ENCODE measurements at places on chromosomes 6 and 20.

GRCh38 chr20:2109425-2110210 lies 8.0 kb downstream of the STK35 start:
- DNase-seq = no peak

- no peak for DNase-seq
Observed at GRCh38 chr6:141421378-141421777, 711.3 kb upstream of the GJE1 start.

- DNase-seq = no peak
Observed at GRCh38 chr6:123062670-123063069, 66.6 kb downstream of the CLVS2 start.

DNA sequence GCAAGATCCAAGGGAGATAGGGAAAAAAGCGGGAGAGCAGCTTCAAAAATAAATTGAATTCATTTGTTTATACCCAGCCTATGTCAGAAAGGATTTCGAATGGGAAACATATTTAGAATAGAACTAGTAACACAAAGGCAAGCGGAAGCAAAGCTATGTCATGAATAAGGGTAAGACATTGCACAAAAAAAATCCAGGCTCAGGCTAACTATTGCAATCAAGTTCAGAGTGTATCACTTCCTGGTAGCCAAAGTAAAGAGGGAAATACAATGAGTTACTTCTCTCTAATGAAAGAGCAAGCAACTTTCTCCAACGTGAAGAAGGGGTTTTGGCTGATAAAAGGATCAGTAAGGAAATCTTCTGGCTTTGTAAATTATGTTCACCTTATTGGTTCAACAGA lies 212.8 kb downstream of the ZMYND8 start:
- DNase-seq = no peak

GRCh38 chr20:57660181-57660921 lies 40.1 kb upstream of the ZBP1 start:
- DNase-seq = no peak

GRCh38 chr6:128888444-128889175 lies 5.7 kb downstream of the LAMA2 start:
- DNase-seq = no peak

DNA sequence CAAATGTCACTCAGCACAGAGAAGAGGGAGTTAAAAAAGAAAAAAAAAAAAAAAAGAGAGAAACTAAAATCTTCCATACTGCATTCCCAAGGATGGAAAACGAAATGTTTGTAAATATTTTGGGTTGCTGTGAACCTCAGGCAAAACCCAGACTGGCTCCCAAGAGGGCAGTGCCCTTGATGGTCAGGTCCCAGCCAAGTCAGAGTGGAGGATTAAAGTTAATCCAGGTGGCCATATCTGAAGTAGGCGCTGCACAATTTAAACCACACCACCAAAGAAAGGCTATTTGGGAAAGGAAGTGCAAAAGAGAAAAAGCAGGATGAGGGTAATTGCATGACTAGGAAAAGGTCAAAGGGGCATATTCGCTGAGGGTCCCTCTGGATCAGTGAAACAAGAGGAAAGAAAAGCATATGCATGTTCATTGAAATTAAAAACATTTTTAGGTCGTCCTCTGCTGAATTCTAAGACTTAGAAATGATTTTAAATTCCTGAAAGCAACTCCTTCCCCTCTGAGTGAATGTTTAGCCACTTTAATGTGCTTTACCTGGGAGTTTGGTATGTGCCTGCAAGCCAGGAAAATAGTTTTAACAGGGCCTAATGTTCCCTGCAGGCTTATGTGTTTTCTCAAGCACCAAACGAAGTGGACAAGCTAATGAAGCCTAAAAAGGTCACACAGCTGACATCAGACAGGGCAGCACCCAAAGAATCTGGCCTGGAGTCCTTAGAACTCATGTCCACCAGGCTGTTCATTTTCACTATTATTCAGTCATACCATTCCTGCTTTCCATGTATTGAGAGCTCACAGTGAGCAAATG lies 159.1 kb downstream of the HACE1 start:
- DNase-seq = no peak

DNA sequence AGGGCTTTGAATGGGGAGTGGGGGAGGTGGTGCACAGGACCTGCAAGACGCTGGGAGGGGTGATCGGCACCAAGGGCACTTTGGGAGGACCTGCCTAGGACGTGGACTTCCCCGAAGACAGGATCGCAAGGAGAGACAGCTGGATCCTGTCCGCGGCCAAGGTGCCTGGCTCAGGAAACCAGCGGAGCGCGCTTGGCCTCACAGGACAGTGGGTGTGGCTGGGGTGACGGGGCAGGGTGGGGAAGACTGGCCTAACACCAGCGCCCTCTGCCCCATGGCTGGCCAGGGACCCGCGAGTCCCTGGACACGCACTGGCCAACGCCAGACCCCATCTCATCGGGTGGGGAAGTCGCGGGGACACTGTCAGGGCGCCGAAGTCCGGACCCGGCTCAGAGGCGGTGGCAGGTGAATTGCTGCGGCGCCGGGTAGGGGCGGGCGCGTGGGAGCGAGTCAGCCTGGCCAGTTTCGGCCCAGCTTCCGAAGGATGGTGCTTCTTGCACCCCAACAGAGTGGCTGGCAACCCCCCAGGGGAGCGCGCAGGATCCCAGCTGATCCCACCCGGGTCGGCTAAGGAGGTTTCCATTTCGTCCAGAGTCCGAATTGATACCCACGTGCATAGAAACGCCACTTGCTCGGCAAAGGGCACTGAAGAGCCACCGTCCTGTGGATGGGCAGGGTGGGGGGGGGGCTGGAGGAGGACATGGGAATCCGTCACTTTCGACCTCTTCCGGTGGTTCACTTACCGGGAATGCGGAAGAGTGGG lies 785 bp upstream of the THBD start:
- DNase-seq = no peak

DNA sequence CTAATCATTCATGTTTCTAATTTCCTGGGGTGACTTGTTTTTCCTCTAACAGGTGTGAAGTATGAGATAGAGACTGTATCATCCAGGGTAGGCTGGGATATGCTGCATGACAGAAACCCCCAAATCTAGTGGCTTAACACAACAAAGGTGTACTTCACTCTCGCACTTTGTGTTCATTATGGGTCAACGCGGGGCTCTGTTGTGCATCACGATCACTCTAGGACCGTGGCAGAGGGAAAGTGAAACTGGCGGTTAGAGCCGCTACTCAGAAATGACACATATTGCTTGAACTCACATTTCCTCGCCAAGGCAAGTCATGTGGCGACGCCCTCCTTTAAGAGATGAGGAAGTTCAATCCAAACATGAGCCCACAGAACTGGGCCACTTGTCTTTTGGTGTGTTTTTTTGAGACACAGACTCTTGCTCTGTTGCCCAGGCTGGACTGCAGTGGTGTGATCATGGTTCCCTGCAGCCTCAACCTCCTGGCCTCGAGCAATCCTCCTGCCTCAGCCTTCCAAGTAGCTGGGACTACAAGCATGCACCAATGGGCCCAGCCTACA lies 41.3 kb downstream of the PCNA start:
- no peak for DNase-seq

- no peak for DNase-seq
Observed at GRCh38 chr6:125662296-125662695, 87.1 kb upstream of the HEY2 start.

GRCh38 chr20:30286157-30286556 lies 971.3 kb upstream of the DEFB115 start:
- no peak for DNase-seq

- no peak for DNase-seq
Observed at GRCh38 chr6:20365456-20365855, 36.2 kb upstream of the E2F3 start.

DNA sequence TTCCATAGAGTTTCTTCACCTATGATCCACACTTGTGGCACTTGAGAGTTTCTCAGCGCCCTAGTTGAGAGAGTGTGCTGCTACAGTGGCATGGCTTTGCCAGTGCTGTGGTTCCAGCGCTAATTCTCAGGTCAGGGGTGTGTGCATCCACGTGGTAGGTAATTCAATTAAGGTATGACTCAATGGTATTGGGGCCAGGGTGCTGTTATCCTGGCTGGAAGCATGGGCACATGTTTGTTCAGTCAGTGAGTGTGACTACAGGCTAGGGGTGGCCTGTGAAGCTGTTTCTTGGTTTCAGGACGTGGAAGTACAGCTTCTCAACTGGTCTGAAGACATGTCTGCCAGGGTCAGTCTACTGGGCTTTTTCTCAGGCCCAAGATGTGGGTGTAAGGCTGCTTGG lies 3.0 kb upstream of the SEMG2 start:
- no peak for DNase-seq

GRCh38 chr6:52253494-52253893 lies 9.2 kb upstream of the IL17F start:
- no peak for DNase-seq

DNA sequence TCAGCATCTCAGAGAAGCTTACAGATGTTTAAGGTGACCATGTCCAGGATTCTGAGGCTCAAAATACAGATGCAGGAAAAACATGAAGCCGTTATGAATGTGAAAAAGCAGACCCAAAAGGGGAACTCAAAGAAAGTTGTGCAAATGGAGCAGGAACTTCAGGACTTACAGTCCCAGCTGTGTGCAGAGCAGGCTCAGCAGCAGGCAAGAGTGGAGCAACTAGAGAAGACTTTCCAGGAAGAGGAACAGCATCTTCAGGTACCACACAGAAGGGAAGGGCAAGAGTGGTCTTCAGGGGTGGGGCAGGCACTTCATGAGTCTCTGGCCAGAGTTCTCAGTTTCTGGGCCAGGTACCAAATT lies 15.2 kb downstream of the RNF8 start:
- no peak for DNase-seq

DNA sequence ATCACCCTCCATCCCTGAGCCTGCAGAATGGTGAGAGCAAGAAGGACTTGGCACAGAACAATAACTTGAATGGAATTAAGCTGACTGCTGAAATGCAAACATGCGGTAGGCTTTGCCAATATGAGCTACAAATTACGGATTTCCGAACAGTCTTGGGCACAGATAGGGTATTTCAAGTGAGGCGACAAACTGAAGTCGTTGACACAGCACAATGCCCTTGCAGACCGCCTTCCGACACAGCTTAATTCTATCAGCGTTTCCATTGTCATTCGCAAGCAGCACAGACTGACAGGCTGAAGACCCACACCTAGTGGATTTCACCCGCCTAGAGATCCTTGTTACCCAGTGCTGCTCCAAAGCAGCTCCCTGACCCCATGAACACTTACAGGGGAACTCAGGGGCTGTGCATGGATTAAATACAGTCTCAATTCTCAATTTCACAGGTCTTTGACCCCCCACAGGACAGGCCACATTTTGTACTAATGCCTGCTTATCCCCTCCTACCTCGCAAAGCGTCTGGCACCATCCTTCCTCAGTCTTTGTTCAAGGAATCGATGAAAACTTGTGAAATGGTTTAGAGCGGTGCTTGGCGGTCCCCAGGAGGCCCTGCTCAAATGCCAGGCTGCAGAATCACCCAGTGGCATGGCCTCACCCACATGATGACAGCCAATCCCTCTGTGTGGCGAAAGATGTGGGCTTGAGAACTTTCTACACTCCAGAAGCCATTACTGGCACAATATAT lies 34.6 kb downstream of the RAMACL start:
- no peak for DNase-seq

GRCh38 chr6:152091201-152091600 lies 283.7 kb downstream of the ESR1 start:
- no peak for DNase-seq

- DNase-seq = no peak
Observed at GRCh38 chr6:105795913-105796517, 290.1 kb upstream of the PRDM1 start.

- DNase-seq = no peak
Observed at GRCh38 chr6:45021676-45022075, 306.5 kb upstream of the RUNX2 start.

DNA sequence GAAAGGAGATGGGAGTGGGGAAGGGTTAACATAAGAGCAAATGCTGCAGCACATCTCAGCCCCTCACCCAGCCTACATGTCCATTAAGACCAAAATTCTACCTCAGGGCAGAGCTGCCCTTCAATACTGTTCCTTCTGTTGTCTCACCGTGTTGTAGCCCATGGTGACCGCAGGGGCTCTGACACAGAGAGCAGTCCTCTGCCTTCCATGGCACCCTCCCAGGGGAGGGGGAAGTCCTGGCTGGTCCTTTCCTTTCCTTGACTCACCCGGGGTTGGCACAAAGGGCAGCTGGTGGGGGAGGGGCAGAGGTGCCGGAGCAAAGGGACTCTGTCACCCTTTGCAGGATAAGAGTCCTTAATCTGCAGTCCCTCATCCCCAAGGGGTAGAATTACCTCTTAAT lies 15.2 kb downstream of the NKX2-2 start:
- DNase-seq = no peak

GRCh38 chr6:148535976-148536375 lies 193.3 kb downstream of the SASH1 start:
- DNase-seq = no peak

DNA sequence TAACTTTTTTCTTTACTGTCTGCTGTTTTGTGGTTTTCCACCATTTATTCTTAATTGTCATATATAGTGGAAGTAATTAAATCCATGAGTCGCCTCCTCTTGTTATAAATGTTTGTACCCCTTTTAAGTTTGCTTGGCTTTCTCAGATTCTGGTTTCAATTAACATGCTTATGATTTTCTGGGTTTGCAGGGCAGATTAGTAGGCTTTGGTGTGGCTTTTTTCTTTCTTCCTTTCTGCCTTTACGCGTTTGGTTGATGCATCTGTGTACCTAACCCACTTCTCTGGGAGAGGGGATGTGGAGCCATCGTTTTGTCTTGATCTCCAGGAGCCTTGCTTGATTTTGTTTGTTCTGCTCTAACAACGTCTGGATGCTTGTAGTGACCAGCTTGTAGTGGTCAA lies 100.4 kb downstream of the JARID2 start:
- no peak for DNase-seq

DNA sequence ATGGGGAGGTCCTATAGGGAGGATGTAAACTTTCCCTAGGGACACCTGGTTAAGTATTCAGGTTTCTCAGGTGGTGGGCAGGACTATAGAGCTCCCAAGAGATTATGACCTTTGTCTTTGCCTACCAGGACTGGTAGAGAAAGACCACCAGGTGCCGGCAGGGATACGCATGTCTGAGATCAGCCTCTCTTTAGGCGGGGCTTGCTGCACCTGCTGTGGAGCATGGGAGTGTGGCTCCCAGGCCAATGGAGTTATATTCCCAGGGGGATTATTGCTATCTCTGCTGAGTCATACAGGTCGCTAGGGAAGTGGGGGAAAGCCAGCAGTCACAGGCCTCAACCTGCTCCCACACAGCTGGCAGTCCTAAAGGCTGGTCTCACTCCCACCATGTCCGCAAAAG lies 280.5 kb upstream of the MMS22L start:
- DNase-seq = no peak

DNA sequence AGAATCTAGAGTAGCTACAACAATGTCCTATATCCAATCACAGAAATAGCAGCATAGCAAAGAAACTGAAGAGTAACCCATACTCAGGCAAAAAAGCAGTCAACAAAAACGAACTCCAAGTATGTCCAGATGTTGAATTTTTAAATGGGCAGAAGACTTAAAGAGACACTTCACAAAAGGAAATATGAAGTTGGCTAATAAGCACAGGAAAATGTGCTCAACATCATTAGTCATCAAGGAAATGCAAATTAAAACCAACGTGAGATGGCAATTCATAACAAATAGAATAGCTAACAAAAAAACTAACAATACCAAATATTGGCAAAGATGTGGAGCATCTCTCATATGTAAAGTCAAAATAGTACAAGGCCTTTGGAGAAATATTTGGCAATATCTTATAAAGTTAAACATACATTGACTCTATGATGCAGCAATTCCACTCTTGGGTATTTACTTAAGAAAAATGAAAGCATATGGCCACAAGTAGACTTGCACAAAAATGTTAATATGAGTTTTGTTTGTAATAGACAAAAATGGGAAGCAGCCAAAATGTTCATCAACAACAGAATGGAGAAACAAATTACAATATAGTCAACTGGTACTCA lies 37.7 kb downstream of the FRK start:
- no peak for DNase-seq
